ENCODE measurements at places on chromosomes 1 and 21. TPM values are rescaled to one million over a fixed set of nuclear protein-coding genes. Genes with fewer than 3 reads are reported as not detected.
A peak's percentile ranks its signal among the peaks of the same experiment; 100 is the strongest.

The S100A5 gene
- total RNA-seq = 0.94 TPM

The F3 gene
- 4.5 TPM for total RNA-seq

The GBP4 gene
- not detected for total RNA-seq

The SV2A gene
- total RNA-seq = 15.3 TPM

The USP48 gene
- total RNA-seq = 56.1 TPM

The HFM1 gene
- total RNA-seq = 0.46 TPM

- no peaks in the 10 kb centered on the region for H3K36me3 ChIP-seq
- H3K27me3 ChIP-seq = peaks cover 4% of the 10 kb centered on the region
- no peak for DNase-seq
- no peak overlapping the region for H3K27ac ChIP-seq
These were observed 6.6 kb downstream of the FMO1 start for GRCh38 chr1:171254859-171255258.

- no peak for DNase-seq
- H3K36me3 ChIP-seq = no peaks in the 10 kb centered on the region
- peaks cover 4% of the 10 kb centered on the region for H3K27me3 ChIP-seq
- H3K27ac ChIP-seq = no peak overlapping the region
- peaks cover 6% of the 10 kb centered on the region for H3K4me1 ChIP-seq
These were observed 9.8 kb downstream of the TMEM35B start for GRCh38 chr1:34975338-34975737.

DNA sequence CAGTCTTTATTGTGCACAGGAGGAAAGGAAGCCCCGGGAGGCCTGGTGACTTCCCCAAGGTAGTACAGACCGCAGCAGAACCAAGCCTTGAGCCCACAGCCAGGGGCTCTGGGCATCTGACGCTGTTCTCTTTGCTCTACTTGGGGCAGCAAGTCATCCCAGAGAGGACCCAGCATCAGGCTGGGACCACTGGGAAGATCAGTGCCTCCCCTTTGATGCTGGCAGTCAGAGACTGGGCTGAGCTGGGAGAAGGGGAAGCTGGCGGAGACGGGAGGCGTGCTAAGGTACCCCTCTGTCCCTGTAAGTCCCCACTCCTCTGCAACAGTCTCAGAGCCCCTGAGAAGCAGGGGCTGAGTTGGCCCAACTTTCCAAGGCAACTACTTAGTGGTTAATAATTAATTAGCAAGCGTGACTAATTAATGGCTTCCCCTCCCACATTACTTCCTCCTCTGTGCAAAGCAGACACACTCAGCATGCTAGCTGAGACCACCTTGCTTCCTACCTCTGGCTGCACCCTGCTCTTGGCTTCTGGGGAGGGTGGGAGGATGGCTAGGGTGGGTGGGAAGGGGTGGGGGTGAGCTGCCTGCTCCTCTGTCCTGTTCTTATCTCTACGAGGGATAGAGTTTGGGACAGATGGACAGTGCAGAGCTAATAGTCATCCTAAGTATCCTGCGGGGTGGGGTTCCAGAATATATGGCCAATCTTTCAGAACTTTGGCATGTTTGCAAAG, 1.3 kb downstream of the INAVA start:
- peak overlapping the region; percentile 82 for H3K27ac ChIP-seq
- no peaks in the 10 kb centered on the region for H3K27me3 ChIP-seq
- H3K4me1 ChIP-seq = peaks cover 70% of the 10 kb centered on the region
- peak overlapping the region; percentile 49 for H3K4me3 ChIP-seq
- peaks cover 3% of the 10 kb centered on the region for H3K36me3 ChIP-seq

- no peaks in the 10 kb centered on the region for H3K36me3 ChIP-seq
- no peak overlapping the region for H3K4me3 ChIP-seq
- peaks cover 7% of the 10 kb centered on the region for H3K4me1 ChIP-seq
- no peaks in the 10 kb centered on the region for H3K27me3 ChIP-seq
- DNase-seq = no peak
These were observed 725.1 kb downstream of the BRINP3 start for GRCh38 chr1:189752461-189752995.

- peaks cover 4% of the 10 kb centered on the region for H3K27me3 ChIP-seq
- no peak overlapping the region for H3K4me3 ChIP-seq
- peaks cover 6% of the 10 kb centered on the region for H3K4me1 ChIP-seq
- H3K27ac ChIP-seq = no peak overlapping the region
These were observed 385.2 kb upstream of the POU3F1 start for GRCh38 chr1:38431535-38432376.

GRCh38 chr1:109985247-109986053, 885 bp downstream of the AHCYL1 start:
- peaks cover 1% of the 10 kb centered on the region for H3K36me3 ChIP-seq
- peak overlapping the region; percentile 98 for H3K4me3 ChIP-seq
- peaks cover 62% of the 10 kb centered on the region for H3K4me1 ChIP-seq
- peak overlapping the region; percentile 100 for H3K27ac ChIP-seq

DNA sequence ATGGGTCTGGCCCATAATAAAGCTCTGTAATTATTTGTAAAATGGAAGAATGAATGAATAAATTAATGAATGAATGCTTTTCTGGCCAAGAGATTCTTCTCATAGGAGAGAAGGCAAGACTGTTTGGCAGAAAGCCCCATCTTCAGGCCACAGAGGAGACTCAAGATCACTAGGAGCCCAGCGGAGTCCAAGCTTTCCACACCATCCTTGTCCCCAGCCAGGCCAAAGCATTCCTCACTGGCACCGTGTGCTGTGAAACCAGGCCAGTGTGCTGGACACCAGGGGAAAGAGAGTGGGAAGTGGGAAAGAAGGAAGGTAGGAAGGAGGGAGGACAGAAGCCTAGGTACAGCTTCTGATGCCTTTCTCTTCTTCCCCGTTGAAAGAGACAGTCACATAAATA, 86.4 kb downstream of the PLXNA2 start:
- H3K36me3 ChIP-seq = peaks cover 2% of the 10 kb centered on the region
- H3K27ac ChIP-seq = no peak overlapping the region
- H3K27me3 ChIP-seq = no peaks in the 10 kb centered on the region
- no peak overlapping the region for H3K4me3 ChIP-seq
- peaks cover 69% of the 10 kb centered on the region for H3K4me1 ChIP-seq
- no peak for DNase-seq

DNA sequence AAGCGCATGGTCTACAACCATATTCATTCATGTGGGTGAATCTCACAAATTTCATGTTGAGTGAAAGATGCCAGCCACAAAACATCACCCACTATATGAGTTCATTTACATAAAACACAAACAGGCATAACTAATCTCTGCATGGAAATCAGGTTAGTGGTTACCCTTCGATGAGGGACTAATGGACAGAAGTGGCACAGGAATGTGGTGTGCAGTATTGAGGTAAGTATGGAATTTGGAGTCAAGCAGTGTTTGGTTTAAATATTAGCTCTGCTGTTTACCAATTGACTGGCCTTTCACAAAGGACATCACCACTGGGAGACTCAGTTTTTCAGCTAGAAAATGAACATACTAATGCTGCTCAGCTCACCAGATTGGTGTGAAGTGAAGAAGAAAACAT, 24.2 kb downstream of the CCDC185 start:
- no peak overlapping the region for H3K27ac ChIP-seq
- H3K4me3 ChIP-seq = no peak overlapping the region
- no peaks in the 10 kb centered on the region for H3K36me3 ChIP-seq

GRCh38 chr1:97942161-97943123, 21.6 kb upstream of the DPYD start:
- peaks cover 22% of the 10 kb centered on the region for H3K4me1 ChIP-seq
- no peak overlapping the region for H3K27ac ChIP-seq
- no peaks in the 10 kb centered on the region for H3K36me3 ChIP-seq
- DNase-seq = no peak

DNA sequence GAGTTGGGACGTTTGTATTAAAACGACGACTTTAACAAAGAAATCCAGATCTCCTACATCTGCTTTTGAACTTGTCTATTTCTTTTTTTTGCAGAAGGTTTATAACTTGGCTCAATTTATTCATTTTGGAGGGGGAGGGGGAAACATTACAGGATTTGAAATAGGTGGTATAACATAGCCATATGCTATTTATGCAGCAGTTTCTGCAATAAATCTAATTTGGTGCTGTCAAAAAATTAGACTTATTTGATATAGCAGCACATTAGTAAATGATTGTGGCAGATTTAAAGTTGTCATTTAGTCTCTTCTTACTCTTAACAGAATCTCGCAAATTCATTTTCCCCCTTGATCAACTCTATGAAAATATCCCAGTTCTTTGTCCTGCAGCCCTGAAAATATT, 138.2 kb downstream of the SDCCAG8 start:
- H3K4me1 ChIP-seq = no peaks in the 10 kb centered on the region
- no peak overlapping the region for H3K27ac ChIP-seq
- H3K4me3 ChIP-seq = no peak overlapping the region
- H3K27me3 ChIP-seq = no peaks in the 10 kb centered on the region

DNA sequence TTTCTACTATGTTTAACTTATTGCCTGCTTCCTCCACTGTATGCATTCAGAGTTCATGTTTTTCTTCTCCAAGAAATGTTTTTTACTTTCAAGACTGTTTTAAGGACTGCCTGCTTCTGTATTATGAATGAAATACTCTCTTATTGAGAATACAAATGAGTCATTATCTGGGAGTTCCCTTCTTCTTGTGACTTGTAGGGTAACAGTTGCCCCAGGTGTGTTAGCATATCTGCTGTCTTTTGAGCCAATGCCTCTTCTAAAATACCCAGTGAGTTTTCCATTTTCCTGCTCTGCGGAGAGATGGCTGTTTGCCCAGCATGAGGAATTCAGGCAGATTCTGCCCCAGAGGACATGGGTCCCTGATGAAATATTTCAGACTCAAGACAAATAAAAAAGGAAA, 34.1 kb upstream of the ST6GALNAC5 start:
- H3K4me3 ChIP-seq = no peak overlapping the region
- no peaks in the 10 kb centered on the region for H3K36me3 ChIP-seq
- peaks cover 38% of the 10 kb centered on the region for H3K4me1 ChIP-seq
- no peak for DNase-seq

DNA sequence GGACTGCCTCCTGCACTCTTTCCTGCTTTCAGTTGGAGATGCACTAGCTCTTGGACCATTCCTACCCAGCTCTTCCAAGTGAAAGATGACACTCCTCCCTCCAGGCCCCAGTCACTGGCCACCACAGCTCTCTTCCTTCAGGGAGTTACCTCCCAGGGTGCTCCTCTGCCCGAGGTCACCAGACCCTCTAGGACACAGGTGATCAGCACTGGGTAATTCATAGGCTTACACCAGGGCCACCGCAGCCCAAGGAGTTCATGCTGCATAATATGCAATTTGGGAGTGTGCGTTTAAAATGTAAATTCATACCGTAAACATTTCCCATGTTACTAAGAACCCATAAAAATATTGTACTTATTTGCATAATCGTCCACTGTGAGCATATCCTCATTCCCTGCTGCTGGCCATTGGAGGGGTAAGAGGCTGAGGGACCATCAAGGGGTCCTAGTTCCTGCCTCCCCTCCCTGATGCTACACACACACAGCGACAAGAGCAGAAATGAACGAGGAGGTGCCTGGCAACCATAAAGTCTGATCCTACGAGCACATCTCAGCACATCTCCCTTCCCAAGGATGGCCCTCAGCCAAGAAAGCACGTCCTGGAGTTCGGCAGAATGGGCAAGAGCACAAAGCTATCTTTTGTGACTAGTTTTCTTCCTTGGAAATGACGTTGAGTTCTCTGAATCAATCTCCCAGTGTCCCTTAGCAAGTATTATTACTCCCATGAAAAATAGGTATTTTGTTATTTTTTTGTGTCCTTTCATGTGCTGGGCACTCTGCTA, 222.9 kb upstream of the RAB4A start:
- peaks cover 67% of the 10 kb centered on the region for H3K27me3 ChIP-seq
- H3K4me3 ChIP-seq = no peak overlapping the region
- no peak for DNase-seq
- no peak overlapping the region for H3K27ac ChIP-seq
- no peaks in the 10 kb centered on the region for H3K4me1 ChIP-seq
- peaks cover 6% of the 10 kb centered on the region for H3K36me3 ChIP-seq

- DNase-seq = no peak
- no peak overlapping the region for H3K4me3 ChIP-seq
- peaks cover 33% of the 10 kb centered on the region for H3K27me3 ChIP-seq
- no peaks in the 10 kb centered on the region for H3K4me1 ChIP-seq
- peaks cover 2% of the 10 kb centered on the region for H3K36me3 ChIP-seq
These were observed 151.4 kb upstream of the ETV3 start for GRCh38 chr1:157289424-157290105.

DNA sequence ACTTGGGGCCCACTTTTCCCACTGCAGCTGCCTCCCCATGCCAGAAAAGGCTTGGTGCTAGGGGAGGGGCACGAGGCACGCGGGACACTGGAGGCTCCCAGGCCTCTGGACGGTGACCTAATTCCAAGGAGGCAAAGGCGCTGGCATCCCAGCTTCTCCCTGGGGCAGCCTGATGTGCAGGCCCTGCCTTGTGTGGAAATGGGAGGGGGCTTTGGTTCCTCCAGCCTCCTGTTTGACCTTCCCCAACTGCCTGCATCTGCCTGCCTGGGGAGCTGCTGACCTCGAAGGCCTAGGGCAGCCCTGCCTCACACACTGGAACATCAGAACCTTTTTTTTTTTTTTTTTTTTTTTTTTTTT, 39.9 kb downstream of the KIAA1614 start:
- H3K4me1 ChIP-seq = peaks cover 4% of the 10 kb centered on the region
- DNase-seq = peak; percentile 70
- H3K4me3 ChIP-seq = no peak overlapping the region
- no peak overlapping the region for H3K27ac ChIP-seq
- peaks cover 8% of the 10 kb centered on the region for H3K36me3 ChIP-seq
- no peaks in the 10 kb centered on the region for H3K27me3 ChIP-seq

DNA sequence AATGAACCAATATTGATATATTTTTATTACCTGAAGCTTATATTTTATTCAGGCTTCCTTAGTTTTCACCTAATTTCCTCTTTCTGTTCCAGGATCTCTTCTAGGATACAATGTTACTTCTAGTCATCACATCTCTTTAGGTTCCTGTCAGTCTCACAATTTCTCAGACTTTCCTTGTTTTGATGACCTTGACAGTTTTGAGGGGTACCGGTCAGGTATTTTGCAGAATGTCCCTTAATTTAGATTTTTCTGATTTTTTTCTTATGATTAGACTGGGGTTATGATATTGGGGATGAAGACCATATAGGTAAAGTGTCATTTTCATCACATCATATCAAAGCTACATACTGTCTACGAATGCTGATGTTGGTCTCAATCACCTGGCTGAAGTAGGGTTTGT, 167.5 kb downstream of the LMX1A start:
- no peaks in the 10 kb centered on the region for H3K27me3 ChIP-seq
- H3K4me3 ChIP-seq = no peak overlapping the region
- no peaks in the 10 kb centered on the region for H3K36me3 ChIP-seq
- no peak for DNase-seq
- no peaks in the 10 kb centered on the region for H3K4me1 ChIP-seq
- H3K27ac ChIP-seq = no peak overlapping the region

- no peaks in the 10 kb centered on the region for H3K4me1 ChIP-seq
- peaks cover 9% of the 10 kb centered on the region for H3K27me3 ChIP-seq
These were observed 321.5 kb upstream of the FAM78B start for GRCh38 chr1:166488327-166488726.

- H3K4me1 ChIP-seq = no peaks in the 10 kb centered on the region
- H3K27me3 ChIP-seq = no peaks in the 10 kb centered on the region
- H3K27ac ChIP-seq = no peak overlapping the region
- DNase-seq = no peak
- peaks cover 51% of the 10 kb centered on the region for H3K36me3 ChIP-seq
- H3K4me3 ChIP-seq = no peak overlapping the region
These were observed 27.5 kb downstream of the EPHA2 start for GRCh38 chr1:16128338-16128741.

- no peak overlapping the region for H3K4me3 ChIP-seq
- H3K4me1 ChIP-seq = peaks cover 18% of the 10 kb centered on the region
- no peaks in the 10 kb centered on the region for H3K36me3 ChIP-seq
- DNase-seq = no peak
- no peaks in the 10 kb centered on the region for H3K27me3 ChIP-seq
These were observed 36.6 kb downstream of the TNFSF18 start for GRCh38 chr1:173014160-173014559.
